ENCODE measurements at places on chromosomes 12 and 14.

DNA sequence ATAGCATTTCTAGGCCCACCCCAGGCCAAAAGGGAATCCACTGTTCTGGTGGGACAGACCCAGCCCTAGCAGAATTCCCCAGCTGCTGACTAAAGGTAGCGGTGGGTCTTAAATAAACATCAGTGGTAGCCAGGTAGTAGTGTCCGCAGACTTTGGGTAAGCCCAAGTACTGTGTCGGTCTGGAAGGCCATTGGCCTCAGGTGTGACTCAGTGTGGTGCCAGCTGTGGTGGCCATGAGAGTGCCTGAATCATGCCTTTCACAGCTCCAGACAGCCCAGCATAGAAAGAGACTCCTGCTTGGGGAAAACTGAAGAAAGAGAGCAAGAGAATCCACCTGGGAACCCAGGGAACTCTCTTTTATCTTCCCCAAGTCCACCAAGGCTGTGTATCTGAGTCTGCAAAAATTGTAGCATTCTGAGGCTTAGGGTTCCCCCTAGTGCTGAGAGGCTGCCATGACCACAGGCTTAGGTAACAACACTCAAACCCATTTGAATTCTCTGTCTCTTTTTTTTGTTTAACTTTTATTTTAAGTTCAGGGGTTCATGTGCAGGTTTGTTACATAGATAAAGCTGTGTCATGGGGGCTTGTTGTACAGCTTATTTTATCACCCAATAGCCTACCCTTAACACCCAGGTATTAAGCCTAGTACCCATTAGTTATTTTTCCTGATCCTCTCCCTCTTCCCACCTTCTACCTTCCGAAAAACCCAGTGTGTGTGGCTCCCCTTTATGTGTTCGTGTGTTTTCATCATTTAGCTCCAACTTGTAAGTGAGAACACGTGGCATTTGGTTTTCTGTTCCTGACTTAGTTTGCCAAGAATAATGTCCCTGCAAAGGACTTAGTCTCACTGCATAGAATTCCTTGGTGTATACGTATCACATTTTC lies 16.7 kb upstream of the CD163L1 start:
- no peak for DNase-seq

- DNase-seq, result no peak
These were observed 57.3 kb downstream of the MAX start for GRCh38 chr14:65045006-65045405.

DNA sequence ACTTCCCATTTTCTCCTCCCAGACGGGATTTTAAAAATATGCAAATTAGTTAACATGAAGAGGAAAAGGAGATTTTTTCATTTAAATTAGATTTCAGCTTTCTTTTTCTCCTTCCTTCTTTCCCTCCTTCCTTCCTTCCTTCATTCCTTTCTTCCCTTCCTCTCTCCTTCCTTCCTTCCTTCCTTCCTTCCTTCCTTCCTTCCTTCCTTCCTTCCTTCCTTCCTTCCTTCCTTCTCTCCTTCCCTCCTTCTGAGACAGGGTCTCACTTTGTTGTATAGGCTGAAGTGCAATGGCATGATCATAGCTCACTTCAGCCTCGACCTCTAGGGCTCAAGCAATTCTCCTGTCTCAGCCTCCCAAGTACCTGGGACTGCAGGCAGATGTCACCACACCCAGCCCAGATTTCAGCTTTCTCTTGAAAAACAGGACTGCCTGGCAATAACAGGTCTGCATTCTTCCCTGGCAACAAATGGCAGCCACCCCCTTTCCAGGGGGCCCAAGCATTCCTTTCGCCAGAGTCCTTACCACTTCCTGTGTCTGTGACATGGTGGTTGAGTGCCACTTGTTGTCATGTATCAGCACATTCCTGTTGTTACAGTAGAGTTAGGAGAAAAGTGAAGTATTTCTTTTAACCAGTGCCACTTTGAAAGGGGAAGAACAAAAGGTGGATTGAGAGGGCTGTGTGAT lies 119.1 kb downstream of the PTPN11 start:
- DNase-seq, result no peak

- no peak for DNase-seq
These were observed 36.8 kb downstream of the VDR start for GRCh38 chr12:47868041-47868440.

GRCh38 chr14:22052795-22053194 lies 379.2 kb upstream of the OR4E1 start:
- DNase-seq, result no peak

GRCh38 chr12:18521461-18521860 lies 216.4 kb downstream of the PLCZ1 start:
- DNase-seq, result no peak

DNA sequence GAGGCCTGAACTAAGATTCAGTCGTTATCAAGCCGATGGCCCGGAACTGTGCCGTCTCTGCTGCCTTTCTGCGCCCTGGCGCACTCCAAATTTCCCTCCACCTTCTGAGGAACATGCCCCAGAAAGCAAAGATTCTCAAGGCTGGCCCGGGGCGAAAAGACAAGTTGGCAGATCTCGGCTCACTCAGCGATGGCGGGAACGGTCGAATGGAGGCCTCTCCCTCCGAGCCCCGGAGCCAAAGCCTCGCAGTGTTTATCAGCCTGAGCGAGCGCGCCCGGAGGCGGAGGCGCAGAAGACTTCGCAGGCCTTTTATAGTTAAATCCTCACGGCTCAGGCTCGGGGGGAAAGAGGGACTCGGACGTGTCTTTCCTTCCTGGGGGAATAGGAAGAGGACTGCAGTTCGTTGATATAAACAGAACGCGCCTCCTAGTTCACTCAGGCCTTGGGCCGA lies 5.6 kb downstream of the TBX5 start:
- no peak for DNase-seq

DNA sequence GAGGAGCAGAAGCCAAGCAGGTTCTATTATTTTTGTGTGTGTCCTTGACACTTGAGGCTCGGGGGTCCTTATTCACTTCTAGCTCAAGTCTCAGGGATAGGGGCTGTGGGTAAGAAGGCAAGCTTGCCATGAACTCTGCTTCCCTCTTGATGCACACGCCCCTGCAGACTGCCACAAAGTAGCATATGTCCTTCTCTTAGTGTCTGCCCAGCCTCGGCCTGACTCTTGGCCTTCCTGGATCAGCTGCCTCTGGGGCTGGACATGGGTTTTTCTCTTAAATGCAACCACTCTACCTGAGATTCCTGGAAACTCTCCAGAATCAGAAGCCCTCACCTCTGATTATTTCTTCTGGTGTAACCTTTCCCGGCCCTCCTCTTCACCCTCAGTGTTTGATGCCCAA lies 28.2 kb upstream of the PEX5 start:
- no peak for DNase-seq

DNA sequence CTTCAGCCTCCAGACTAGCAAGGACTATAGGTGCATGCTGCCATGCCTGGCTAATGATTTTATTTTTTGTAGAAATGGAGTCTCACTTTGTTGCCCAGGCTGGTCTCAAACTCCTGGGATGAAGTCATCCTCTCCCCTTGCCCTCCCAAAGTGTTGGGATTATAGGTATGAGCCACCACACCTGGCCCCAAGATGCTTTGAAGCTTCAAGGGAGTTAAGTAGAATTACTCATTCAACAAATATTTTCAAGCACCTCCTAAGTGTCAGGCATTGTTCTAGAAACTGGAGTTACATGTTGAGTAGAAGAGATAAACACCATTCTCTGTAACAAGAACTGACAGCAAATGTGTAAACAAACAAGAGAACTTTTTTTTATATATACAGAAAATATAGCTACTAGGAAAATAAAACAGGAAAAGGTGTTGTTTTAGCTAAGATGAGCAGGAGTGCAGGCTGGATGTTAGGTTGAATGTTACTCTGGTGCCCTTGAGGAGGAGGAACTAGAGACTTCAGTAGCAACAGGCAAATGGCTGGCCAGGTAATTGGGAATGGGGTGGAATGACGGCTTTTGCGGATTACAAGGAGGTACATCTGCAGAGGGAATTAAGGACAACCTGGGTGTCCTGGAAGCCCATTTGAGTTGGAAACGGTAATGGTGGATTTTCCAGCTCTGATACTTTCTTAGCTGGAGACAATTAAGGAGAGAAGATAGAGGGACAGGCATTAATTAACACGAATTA lies 32.0 kb upstream of the CFAP54 start:
- DNase-seq, result no peak

DNA sequence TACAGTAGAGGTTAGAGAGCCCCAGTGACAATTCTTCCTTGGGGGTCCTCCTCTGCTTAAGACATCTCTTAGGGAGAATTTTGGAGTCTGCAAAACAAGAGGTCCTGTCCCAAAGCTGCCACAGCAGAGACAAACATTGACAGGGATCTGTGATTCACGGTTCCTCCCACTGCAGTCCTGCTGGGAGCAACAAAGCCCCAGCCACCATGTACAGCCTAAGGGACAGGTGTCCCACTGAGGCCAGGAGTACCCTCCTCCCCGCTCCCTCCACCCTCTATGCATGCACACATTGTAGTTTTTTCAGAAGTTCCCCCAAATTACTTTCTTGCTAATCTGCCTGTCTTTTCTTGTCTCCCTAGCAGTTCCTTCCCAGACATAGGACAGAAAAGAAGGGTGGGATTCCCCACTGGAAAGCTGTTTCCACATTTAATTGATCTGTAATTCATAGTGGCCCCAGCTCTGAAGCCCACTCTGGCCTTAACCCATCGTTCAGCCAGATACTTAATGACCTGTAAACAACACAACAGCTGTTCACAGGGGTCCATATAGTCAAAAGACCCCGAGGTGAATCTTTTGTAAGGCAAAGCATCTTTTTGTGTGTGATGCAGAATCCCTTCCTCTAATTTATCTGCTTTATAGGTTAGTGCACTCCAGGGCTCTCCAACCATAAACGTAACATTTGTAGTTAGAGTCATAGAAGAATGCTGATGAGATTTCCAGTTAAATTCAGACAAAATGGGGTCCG lies 13.9 kb upstream of the PRICKLE1 start:
- DNase-seq, result no peak

GRCh38 chr14:22113401-22113800 lies 439.8 kb upstream of the OR4E1 start:
- no peak for DNase-seq

- no peak for DNase-seq
These were observed 357.8 kb downstream of the DUSP6 start for GRCh38 chr12:88994537-88994936.

DNA sequence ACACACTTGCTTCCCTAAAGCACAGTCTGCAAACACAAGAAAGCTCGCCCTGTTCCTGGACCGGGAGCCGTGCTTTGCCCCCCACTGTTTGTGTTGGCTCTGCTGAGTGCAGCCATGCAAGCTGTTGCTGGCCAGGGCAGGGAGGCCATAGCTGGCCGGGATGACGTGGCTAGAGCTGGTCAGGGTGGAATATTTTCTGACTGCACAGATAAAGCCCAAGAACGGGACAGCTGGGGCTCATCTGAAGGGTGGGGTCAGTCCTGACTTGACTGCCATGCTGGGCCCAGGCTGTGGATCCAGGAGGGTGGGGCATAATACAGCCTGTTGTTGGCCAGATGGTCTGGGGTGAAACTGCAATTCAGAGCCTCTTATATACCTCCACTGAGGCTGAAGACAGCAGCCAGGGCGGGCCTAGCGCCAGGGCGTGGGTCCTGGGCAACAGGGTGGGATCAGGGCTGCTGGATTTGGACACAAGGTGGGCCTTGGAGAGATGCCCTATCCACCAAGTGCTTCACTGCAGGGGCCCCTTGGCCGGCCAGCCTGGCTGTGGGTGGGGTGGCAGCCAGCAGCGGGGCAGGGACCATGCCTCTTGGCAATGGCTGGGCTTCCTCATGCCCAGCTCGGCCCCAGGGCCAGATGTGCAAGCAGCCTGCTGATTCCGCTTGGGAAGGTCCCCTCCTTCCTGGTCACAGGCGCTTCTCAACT lies 14.8 kb downstream of the KMT5A start:
- no peak for DNase-seq

GRCh38 chr14:75186953-75187352 lies 10.5 kb upstream of the TMED10 start:
- no peak for DNase-seq

DNA sequence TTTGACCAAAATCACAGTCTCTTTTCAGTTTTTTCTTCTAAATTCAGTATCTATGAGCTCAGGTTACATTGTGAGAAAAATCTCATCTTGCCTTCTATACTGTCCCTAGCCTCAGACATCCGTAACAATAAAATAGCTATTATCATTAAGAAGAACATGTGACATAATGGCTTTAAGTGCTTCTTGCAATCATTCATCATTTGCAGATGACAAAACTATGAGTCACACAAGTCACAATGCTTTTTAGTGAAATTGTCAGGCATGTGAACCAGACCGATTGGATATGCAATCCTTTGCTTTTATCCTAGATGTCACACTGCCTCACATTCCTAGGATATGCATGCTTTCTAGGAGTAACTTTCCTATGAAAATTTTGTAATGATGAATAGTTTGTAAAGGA lies 313.1 kb downstream of the SLC6A15 start:
- no peak for DNase-seq

GRCh38 chr14:34857689-34858449 lies 17.3 kb downstream of the BAZ1A start:
- no peak for DNase-seq

- no peak for DNase-seq
These were observed 12.3 kb upstream of the DACT1 start for GRCh38 chr14:58625438-58625837.

- no peak for DNase-seq
These were observed 19.6 kb downstream of the VWF start for GRCh38 chr12:6104842-6105241.

DNA sequence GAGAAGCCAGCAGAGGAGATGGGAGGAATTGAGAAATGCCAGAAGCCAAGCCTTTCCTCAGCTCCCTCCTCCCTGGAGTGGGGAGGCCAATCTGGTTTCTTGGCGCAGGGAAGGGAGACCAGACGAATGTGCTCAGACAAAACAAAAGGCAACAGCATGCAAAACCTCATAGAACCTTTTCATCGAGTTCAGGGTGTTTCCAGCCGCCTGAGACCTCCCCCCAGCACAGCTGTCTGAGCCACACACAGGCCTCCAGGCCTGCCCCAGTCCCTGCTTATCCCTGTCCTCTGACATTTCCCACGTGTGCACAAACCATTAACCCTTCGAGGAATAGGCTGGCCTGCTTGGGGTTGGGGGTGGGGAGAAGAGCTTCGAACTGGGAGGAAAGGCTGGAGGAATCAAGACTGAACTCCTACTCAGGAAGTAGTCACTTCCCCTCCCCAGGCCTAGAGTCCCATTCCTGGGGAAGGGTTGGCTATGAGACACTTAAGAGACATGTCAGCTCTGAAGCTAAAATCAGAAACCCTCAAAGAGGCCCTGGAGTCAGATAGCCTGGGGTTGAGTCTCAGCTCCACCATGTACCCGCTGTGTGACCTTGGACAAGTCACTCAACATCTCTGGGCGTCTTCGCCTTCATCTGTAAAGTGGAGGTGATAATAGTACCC lies 10.7 kb downstream of the TBX3 start:
- no peak for DNase-seq

GRCh38 chr14:99445931-99446330 lies 34.7 kb downstream of the SETD3 start:
- no peak for DNase-seq

- DNase-seq, result no peak
These were observed 49.7 kb downstream of the KCNA1 start for GRCh38 chr12:4959381-4959780.

GRCh38 chr12:9364224-9365176 lies 156.3 kb upstream of the PZP start:
- no peak for DNase-seq
